ENCODE measurements at places on chromosomes 12 and 14.

DNA sequence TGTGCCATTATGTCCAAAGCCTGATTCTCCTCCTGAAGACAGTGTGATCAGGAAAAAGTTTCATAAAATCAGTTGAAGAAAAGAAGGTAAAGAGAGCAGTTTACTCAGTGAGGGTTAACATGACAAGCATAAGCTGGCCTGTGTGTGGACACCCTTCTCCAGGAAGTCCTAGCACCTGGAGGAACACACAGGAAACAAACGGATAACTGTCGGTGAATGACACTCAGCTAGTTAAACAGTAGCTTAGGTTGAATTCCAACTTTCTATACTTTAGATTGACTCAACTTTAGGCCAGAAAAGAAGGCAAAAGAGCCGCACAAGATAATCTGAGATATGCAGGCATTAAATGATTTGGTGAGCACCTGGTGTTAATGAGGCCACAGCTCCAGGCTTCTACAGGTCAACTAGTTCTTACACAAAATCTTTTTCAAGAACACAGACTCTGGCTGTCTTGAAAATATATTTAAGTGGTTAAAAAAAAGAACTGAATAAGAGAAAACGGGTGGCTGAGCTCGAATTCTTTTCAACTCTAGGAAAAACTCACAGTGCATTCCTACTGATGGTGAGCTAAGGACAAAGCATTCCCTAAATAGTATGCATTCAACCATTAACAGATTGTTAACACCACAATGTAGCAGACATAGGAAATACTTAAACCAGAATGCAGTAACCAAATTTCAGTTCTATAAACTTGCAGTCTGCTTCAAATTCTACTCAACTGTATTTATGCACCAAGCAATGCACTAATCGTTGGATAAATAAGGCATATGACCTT, 56.9 kb upstream of the TSPAN8 start:
- DNase-seq = no peak

DNA sequence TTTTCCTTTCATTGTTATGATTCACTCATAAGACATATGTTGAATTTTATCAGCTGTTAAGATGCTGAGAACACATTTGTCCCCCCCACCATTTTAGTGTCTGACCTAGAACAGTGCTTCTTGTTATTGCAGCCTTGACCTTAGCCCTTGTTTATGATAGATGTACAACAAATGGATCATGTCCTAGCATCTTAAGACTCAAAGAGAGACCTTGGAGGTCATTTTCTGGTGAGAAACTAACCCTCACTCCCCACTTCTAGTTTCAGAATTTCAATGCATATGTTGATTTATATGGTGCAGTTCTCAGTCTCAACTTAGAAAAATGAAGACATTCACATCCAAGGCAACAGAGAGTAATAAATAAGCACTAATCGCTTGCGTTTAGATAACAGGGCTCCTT, 391.2 kb downstream of the AEBP2 start:
- no peak for DNase-seq

- no peak for DNase-seq
These were observed 13.7 kb upstream of the HRK start for GRCh38 chr12:116894913-116895312.

DNA sequence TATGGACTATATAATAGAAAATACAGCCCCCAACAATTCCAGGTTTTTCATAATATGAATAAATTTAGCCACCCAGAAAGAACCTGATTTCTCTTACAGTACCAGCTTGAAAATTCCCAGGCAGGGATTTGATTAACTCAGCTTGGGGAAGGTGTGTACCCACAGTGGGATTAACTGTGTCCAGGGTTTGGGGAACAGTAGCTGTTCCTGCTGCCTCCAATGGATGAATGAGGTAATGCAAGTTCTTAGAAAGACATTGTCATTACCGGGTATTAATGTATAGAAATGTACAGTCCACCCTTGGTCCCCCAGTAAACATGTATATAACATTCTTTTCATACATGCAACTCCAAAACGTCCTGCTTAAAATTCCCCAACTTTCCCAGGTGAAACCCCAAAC, 115.6 kb downstream of the LRIG3 start:
- no peak for DNase-seq

GRCh38 chr12:92039046-92039445, 106.6 kb downstream of the BTG1 start:
- DNase-seq = no peak

Measured in stimulated activated CD4-positive, alpha-beta T cell treated with anti-CD3 and anti-CD28 coated beads, Interleukin-1b, Interleukin-23, amount 100 ng/mL, for 4 hours (primary cell).